ENCODE measurements at places on chromosomes 11 and 22. TPM values are rescaled to one million over a fixed set of nuclear protein-coding genes. Genes with fewer than 3 reads are reported as not detected.

Gene OR2D3
- not detected for total RNA-seq

Gene OR2AG1
- not detected for total RNA-seq

Gene MAPK1
- 42.3 TPM for total RNA-seq

Gene CRYAB
- 5.9 TPM for total RNA-seq

Gene EFCAB6
- 0.23 TPM for total RNA-seq

GRCh38 chr22:50314081-50314454 lies 6.6 kb upstream of the PLXNB2 start:
- DNase-seq = no peak

DNA sequence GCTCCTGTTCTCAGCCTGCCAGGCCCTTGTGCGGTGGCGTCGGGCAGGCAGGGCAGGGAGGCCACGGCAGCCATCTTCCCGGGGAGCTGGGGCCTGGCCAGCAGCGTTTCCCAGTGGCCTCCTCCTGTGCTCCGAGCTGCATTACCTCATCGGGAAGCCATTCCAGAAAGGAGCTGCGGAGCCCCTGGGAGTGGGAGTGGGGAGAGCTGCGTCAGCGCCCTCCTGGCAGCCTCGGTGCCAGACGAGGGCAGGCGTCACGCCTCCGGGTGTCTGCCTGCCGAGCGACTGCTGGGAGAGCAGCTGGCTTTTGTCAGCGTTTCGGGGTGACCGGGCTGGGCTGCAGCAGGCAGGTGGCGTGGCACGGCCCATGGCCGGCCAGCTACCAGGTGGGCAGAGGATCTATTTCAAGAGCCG lies 30.9 kb upstream of the WNT7B start:
- peak; percentile 61 for DNase-seq

GRCh38 chr11:44855493-44855849 lies 95.2 kb downstream of the TP53I11 start:
- no peak for DNase-seq

DNA sequence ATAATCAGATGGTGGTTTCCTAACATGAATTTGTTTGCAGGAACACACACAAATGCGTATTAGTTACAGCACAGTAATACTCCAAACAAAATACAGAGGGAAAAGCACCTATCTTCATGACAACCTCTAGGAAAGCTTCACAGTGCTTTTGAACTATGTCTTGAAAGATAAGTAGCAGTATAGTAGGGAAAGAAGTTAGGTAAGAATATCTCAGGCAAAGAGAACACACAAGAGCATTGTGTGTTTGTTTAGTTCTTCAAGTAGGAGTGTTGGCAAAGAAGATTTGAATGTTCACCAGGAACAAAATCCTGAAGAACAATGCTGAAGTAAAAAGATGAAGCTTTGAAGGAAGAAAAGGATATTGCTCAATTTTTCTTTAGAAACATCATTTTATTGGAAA lies 54.1 kb downstream of the ANO5 start:
- no peak for DNase-seq

DNA sequence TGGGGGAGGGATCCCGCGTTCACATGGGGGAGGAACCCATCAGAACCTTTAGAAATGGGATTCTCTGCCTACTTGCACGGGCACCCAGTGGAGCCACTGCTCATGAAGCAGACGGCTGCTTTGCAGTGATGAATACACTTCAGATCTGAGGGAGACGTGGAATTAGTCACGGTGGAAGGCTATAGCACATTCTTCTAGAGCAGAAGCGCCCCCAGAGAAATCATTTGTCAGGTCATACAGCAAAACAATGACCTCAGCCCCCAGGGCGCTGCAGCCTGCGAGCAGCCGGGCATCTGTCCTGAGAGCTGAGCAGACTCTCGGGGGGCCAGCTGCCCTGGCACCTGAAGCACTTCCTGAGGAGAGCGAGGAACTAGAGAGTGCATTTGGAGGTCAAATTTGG lies 12.7 kb downstream of the TP53AIP1 start:
- no peak for DNase-seq

GRCh38 chr22:17056058-17056457 lies 28.7 kb upstream of the IL17RA start:
- no peak for DNase-seq

DNA sequence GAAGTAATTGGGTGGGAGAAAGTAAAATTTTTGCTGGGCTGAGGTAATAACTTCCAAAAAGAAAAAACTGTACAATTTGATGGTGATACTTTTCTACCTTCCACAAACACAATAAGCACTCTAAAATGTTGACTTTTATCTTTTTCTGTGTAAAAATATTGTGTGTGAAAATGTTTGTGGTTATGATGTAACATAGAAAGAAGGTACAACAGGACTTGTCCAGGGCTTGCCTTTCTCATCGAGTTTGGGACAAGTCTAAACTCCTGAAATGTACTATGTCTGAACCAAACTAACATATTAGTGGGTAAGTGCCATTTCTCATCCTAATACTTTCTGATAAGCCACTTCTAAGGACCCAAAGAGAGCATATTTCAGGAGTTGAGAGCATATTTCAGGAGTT lies 174.2 kb upstream of the PDGFD start:
- DNase-seq = no peak

DNA sequence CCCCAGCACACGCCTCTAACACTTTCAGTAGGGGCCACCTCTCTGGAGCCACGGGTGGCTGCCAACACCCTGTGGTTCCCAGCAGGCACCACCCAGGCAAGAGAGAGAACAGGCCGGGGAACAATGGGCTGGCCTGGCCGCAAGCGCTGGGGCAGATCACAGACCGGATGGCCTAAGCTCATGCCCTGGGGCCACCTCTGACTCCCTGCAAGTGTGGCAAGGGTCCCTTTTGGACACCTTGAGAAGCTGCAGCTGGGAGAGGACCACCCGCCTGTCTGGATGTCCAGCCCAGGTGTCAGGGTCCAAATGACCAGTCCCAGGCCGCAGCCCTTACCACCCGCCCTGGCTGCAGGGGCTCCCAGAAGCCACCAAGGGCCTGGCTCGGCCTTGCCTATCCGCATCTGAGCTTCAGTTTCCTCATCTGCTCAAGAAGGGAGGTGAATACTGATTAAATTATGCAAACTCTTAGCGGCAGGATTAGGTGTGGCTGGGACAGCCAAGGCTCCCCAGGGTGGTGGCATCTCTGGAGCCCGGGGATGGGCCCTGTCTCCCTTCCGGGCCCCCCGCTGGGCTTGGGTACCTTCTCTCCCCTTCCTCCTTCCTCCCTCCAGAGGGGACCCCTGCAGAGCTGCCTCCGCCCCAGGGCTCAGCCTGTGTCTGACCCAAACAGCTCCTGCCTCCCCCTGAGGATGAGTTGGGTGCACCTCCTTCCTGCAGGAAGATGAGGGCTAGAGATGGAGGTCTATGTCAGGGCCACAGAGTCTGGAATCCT lies 785 bp upstream of the SUSD2 start:
- DNase-seq = no peak

DNA sequence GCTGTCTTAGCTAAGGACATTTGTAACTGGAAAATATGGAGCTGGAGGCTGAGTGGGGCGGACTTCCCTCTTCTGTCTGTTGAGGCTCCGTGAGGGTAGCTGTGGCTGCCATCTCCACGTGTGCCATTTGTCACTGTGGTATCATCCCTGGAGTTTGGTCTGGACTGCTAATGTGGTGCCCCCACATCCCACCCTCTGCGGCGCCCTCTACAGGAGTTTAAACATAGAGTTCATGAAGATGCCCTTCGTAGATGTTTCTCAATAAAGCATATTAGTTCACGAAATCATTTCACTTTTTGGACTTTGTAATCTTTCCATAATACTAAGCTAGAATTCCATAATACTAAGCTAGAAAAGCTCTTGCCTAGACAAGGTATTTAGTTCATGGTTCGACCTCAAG lies 52.4 kb downstream of the TECTA start:
- DNase-seq = no peak

Measured in epithelial cell of proximal tubule (primary cell).